ENCODE measurements at places on chromosomes 5 and 9.

DNA sequence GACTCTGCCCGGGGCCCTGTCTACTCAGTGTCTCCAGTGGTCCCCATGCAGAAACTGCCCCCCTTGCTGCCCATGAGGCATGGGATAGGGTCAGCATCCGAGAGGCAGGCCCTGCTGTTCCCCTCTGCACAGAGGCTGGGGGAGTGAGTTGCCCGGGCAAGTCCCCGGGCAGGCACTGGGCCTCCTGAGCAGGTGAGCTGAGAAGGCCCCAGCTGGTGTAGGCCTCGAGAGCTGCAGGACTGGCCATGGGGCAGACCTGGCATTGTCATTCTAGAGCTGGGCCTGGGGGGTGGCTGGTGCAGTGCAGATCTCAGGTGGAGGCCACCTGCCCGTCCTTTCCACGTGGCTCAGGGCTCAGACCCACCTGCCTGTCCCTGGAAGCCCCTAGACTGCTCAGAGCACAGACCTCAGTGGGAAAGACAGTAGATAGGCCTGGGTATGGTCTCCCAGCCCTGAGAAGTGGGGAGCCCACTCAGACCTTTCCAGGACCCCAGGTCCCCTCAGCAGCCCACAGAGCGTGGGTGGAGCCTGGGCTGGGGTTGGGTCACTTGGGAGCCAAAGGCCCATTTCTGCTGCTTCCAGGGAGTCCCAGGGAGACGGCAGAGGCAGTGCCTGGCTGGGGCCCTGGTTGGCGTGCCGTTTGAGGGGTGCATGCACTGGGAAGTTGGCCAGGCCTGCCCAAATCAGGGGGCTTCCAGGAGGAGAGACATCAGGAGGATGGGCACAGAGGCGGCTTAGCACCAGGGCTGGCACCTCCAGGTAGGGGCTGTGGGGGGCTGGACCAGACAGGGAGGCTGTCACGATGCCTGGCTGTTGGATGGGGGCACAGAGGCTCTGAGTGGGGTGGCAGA is 4.8 kb upstream of the NOTCH1 start:
- no peak for DNase-seq

- DNase-seq: peak; percentile 81
Measured at GRCh38 chr5:143402553-143403333, 743 bp downstream of the NR3C1 start.

DNA sequence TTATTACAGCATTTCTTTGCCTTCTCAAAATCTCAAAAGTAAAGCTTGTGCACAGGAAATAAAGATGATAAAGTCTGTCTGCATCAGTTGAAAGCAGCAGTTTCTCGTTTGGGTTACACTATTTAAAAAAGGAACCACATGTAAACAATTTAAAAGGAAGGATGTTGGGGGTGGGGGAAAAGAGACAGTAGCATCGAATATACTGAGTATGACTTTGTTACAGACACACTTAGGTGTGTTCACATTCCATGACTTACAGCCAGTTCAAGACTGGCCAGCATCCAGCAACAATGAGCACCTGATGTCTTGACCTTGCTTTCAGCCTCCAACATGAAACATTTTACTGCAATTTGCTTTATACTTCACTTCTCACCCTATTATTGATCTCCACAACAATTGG is 8.7 kb downstream of the GAPT start:
- peak; percentile 62 for DNase-seq

- DNase-seq: no peak
Measured at GRCh38 chr9:128068386-128069205, 564 bp downstream of the SLC25A25 start.

DNA sequence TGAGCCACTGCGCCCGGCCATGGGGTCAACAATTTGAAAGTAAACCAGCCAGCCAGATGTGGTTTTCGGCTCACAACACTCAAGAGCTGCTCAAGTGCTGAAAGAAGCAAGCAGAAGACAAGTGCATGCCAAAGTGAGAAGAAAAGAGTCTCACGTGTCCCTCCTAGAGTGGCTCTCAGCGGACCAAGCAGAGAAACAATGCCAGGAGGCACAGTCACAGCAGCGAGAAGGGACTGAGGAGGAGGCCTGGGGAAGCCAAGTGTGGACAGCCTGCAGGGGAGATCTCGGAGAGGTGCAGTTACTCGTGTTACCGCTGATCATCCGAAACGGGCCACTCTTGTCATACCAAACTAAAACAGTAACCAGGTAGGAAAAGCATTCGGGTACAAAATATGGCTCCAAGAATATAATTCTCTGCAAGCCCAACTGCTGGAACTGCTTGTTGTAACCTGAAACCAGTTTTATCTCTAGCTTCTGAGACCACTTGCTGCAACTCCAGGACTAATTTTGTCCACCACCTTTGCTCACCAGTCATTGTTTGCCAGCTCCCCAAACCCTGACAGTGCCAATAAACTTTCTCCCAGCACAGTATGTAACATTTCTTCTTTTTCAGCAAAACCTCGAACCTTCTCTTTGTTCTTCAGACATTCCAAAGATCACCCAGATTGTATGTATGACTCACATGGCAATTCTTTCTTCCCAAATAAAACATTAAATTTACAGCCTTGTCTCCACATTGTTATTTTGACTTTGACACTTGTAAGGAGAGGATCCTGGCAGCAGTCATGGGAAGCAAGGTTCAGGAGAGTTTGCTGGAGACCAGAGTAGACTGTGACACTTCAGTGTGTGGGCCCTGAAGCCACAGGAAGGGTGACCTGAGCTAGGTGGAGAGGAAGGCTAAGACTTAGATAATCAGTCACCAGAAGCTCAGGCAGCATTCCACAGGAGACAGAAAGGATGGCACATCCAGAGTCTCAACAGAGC is 6.3 kb downstream of the SLC35D2 start:
- no peak for DNase-seq

- no peak for DNase-seq
Measured at GRCh38 chr9:68750786-68751185, 45.7 kb downstream of the PIP5K1B start.

- DNase-seq: no peak
Measured at GRCh38 chr5:142561486-142562097, 124.3 kb downstream of the FGF1 start.

GRCh38 chr5:160108124-160108523 is 11.1 kb downstream of the PWWP2A start:
- DNase-seq: no peak

DNA sequence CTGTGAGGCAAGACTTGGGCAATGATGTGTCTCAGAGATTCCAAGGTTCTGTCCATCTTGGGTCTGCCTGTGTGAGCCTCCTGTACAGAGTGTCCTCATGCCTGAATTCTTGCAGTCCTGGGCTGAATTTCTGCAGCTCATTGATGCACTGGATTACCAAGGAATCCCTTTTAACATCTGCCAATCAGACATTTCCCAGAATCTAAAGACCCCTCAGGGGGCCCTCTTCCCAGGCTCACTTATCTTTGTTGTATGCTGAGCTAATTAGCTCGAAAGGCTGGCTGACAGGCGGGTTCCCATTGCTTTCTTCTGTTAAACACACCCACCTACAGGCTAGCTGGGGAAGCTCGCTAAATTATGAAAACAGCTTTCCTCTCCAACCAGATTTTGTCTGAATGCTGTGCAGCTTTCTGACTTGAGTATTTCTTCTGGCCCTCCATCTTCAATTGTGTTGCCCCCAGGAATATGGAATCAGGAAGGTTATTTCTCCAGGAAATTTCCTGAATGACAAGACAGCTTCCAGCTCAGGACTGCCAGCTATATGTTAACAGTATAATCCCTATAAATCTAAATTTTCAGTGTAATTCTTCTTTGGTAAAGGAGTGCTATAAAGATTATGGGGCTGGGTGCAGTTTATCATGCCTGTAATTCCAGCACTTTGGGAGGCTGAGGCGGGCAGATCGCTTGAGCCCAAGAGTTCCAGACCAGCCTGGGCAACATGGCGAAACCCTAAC is at the start of gene LIX1:
Gene LIX1 (minus strand): TSS at position 91 of the 734 bp plus-strand sequence. CDS start 35 bp downstream, at position 56.
- peak; percentile 72 for DNase-seq

DNA sequence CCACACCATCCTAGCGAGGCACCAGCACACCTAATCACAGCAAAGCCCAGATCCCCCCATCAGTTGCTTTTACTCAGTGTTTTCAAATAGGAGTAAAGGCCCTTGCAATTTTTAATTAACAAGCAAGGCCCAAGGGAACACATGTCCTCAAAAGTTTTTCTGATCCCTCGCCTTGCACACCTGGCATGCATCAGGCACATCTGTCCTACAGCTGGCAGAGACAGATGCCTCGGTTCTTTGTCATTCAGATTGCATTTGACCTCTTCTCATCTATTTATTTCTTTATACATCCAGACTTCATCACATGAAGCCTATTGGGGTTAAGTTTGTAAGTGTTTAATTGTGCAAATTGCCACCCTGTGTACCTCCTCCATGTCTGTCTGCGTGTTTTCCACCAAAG is 241.4 kb downstream of the MARCHF11 start:
- DNase-seq: no peak

DNA sequence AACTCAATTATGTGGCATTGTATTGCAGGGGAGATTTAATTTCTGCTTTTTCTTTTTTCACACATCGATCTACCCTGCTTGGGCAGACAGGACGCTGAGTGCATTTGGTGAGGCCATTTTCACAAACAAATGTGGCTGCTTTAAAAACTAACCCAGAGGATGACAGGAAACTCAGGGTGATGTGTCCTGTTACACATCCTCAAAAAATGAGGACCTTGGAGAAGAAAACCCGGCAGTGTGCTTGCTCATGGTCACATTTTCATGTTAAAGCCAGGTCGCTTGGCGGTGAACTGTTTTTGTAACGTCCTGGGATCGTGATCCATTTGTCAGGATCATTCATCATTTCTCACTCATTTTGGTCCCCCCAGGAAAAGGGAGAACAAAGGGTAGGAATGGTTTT is 478.3 kb upstream of the ADAMTS16 start:
- DNase-seq: no peak

DNA sequence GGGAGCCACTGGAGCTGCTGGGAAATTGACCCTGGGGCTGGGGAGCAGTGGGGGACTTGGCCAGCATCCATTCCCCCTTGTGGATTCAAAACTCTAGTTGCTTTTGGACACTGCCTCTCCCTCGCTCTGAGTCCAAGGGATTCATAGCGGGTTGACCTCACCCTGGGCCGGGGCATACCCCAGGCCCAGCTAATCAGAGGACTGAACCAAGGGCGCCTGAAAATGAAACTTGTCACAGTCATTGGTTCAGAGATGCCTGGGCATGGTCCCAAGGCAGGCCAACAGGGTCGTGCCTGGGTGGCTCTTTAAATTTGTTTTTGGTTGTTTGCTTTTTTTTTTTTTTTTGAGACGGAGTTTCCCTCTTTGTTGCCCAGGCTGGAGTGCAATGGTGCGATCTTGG is 22.6 kb downstream of the STK10 start:
- DNase-seq: no peak

DNA sequence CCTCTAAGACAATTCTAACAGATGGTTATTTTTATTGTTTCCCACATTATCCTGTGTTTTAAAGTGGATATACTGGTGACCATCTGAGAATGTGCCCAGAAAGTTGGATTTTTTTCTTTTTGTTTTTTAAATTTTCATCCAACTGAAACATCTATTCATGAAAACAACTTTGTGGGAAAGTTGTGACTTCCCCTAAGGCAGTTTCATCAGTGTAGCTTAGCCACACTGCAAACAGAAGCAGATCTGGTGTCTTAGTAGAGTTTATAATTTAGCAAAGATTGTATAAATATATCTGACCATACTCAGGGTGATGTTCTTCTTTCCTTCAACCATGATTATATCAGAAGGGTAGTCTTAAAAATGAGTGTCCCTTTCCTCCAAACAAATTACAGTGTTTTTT is 1241.3 kb downstream of the MAT2B start:
- no peak for DNase-seq

GRCh38 chr5:119751734-119752094 is 122.4 kb downstream of the FAM170A start:
- DNase-seq: no peak

- no peak for DNase-seq
Measured at GRCh38 chr9:12185856-12186255, 507.3 kb upstream of the TYRP1 start.

GRCh38 chr5:119074419-119074818 is 3.5 kb downstream of the DMXL1 start:
- DNase-seq: no peak

DNA sequence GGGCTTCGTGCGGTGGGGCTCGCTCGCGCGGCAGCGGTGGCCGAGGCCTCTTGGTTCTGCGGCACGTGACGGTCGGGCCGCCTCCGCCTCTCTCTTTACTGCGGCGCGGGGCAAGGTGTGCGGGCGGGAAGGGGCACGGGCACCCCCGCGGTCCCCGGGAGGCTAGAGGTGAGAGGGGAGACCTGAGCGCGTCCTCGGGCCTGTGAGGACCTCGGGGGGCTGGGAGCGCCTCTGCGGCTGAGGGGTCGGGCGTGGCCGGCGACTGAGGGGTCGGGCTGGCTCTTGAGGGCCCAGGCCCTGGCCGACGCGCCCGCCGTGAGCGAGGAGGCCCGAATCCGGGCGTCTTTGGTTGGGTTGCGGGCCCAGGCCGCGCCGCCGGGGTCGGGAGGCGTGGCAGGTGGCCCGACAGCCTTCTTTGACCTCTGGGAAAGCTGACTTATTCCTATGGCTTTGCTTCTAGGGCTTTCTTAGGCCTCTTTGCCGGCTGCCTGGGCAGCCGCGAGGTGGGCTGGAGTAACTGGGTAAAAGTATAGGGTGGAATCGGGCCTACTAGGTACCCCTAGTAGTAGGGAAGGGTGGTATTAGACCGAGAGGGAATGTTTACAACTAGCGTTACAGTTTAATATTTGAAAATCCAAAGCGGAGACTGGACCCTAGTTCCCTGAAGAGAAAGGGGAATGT is at the start of gene CANX:
Gene CANX (plus strand): TSS at position 33 of the 681 bp plus-strand sequence. CDS start 6,715 bp downstream, outside the sequence.
- peak; percentile 29 for DNase-seq

DNA sequence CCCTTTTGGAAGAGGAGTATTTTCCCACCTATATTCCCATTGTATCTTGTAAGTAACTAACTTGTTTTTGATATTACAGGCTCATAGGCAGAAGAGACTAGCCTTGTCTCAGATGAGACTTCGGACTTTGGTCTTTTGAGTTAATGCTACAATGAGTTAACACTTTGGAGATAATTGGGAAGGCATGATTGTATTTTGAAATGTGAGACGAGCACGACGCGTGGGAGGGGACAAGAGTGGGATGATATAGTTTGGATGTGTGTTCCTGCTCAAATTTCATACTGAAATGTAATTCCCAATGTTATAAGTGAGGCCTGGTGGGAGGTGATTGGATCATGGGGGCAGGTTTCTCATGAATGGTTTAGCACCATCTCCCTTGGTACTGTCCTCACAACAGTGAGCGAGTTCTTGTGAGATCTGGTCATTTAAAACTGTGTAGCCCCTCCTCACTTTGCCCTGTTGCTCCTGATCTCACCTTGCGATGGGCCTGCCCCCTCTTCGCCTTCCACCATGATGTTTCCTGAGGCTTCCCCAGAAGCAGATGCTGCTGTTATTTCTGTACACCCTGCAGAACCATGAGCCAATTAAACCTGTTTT is 721.5 kb upstream of the CTNND2 start:
- DNase-seq: no peak

- no peak for DNase-seq
Measured at GRCh38 chr9:92764381-92764987, at the start of gene BICD2. TSS of gene BICD2 (minus strand) at chr9:92764833. CDS start at chr9:92764744, 89 bp downstream.
